ENCODE measurements at places on chromosomes 12 and 14.

- peak; percentile 56 for DNase-seq
Observed at GRCh38 chr14:44897845-44898151, 63.9 kb downstream of the KLHL28 start.

- DNase-seq = no peak
Observed at GRCh38 chr14:91167380-91167770, 53.5 kb downstream of the DGLUCY start.

DNA sequence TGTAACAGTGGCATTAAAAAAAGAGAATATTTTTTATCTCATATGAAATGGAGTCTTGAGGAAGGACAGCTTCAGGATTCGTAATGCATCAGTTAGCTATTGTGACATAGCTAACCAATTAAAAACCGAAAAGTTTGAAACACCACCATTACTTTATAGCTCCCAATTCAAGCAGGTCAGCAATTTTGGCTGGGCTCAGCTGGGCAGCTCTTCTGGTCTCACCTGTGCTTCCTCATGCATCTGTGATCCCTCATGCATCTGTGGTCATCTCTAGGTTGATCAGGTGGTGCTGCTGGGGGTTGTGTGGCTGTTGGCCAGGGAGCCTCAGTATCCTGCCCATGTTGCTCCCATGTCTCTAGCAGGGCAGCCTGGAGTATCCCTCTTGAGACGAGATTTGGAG lies 76.7 kb upstream of the KCNA1 start:
- no peak for DNase-seq

- DNase-seq = no peak
Observed at GRCh38 chr14:65211341-65211987, 109.1 kb upstream of the MAX start.

DNA sequence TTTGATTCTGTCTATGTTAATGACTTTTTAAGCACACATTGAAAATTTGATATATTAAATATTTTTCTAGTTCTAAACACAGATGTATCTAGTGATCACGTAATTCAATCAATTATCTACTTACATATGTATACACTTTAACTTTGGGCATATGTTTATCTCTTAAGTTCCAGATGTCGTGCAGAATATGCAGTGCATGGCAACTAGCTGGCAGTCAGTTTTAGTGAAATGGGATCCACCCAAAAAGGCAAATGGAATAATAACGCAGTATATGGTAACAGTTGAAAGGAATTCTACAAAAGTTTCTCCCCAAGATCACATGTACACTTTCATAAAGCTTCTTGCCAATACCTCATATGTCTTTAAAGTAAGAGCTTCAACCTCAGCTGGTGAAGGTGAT lies 105.3 kb downstream of the PTPRQ start:
- no peak for DNase-seq

DNA sequence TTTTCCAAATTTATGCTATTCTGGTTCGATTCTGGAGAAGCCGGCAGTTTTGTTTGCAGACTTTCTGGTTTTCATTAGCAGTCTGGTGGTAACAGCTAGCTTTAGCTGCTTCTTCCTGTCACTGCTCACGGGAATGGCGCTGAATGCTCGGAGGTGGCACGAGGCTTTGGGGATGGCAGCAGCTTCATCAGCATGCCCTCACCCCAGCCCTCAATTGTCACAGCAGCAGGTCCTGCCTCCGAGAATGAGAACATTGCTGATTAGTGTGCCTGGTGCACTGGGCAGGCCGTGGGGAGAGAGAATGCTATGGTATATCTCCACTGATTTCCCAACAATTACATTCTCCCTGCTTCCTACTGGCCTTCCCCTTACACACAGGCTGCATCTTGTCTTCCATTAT lies 73.6 kb downstream of the SAMD4A start:
- no peak for DNase-seq

DNA sequence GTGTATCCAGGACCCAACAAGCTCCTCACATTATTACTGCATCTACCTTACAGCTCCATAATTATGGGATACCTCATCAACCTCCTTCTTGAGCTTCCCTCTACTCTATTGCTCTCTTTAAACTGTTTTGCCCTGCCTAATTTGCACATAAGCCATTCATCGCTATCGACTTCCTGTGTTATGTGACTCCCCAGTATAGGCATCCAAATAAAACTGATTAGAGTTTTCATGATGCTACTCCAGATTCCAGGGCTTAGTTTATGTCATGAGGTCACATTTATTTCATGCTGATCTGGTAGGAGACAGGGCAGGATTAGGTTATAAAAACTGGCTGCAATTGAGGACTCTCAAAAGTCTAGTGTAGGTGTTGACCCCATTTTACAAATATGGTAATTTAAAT lies 569.9 kb upstream of the MGAT4C start:
- no peak for DNase-seq

- DNase-seq = peak; percentile 9
Observed at GRCh38 chr14:70698288-70698687, 56.6 kb downstream of the TTC9 start.
